ENCODE measurements at places on chromosomes 11 and 22. TPM values are rescaled to one million over a fixed set of nuclear protein-coding genes. Genes with fewer than 3 reads are reported as not detected.

- DNase-seq: no peak
Measured at GRCh38 chr11:112382561-112382960, 121.9 kb upstream of the PLET1 start.

GRCh38 chr22:50739279-50739691, 1.3 kb downstream of the ACR start:
- DNase-seq: peak; percentile 32

GRCh38 chr11:125939081-125939521, 6.7 kb upstream of the VSIG10L2 start:
- peak; percentile 57 for DNase-seq

DNA sequence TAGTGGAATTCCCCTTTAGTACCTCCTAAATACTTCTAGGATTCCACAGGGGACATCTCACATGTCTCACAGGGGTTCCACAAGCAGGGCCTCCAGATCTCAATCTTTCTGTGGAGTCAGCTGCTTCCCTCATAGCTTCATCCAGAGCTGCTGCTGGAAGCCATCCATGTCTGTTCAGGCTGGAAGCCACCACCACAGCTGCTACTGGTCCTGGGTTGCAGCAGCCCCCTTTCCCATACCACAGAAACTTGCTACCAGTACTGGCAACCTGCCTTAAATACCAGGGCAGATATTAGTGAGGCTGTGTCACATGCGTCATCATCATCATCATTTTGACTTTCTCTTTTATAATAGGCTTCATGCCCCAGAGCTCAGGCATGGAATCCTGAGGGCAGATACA, 242.7 kb upstream of the NCAM1 start:
- DNase-seq: no peak

DNA sequence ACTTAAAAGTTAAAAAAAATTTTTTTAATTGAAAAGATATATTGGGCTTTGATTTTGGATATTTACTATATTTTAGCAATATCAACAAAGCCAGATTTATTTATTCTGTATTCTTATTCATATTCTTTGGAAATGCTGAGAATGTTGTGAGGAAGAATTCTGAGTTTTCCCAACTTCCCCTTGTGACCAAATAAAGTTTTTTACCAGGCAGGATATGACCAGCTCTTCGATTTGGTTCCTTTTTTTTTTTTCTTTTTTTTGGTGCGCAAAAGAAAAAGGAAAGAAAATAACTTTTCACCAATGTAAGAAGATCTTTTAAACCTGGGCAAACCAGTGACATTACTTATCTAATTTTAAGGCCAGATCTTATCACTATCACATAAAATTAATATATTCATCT, 12.9 kb downstream of the TCP11L1 start:
- DNase-seq: no peak

GRCh38 chr11:132312701-132313111, 942.3 kb downstream of the NTM start:
- no peak for DNase-seq

DNA sequence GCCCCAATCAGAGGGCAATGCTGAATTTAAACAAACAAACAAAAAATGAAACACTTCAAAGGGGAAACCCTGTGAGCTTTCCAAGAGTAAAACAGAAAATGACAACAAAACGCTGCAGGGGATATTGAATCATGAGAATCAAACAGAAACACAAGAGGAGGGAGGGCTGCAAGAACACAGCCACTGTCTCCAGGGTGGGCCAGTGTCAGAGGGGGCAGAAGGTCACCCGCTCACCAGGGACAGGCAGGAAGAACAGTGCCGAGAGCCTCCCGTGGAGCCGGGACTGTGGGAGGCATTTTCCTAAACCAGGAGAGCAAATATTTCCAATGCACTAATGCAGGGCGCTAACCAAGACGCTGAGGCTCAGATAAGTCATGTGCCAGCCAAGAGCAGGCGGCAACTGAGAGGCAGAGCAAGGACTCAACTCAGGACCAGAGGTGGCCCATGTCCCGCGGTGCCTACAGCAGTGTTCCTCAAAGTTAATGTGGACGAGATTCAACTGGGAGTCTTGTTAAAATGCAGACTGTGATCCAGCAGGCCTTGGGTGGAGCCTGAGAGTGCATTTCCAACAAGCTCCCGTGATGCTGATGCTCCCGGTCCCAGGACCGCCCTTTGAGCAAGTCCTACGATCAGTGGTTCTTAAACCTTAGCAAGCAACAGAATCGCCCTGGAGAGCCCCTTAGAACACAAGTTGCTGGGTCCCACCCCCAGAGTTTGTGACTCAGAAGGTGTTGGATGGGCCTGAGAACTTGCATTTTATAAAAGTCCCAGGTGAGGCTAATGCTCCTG, 197.2 kb downstream of the TENM4 start:
- DNase-seq: no peak

DNA sequence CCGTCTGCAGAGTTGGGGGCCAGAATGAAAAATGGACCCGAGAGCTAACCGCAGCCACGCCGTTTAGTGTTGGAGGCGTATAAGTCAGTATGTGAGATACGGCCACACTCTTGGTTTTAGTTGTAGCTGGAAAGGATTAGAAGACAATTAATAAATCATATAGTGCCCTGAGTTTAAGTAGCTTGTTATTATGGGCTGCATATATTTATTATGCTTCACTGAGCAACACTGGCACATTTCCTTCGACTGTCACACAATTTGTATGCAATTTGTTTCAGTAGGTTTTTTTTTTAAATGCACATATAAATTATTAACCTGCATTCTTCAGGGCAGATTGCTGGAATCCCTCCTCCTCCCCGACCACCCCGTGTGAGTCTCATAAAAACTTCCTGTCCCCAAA, 56.9 kb downstream of the PKNOX2 start:
- no peak for DNase-seq

- no peak for DNase-seq
Measured at GRCh38 chr11:87374038-87374807, 336.5 kb downstream of the TMEM135 start.

GRCh38 chr22:40958299-40958698, 7.1 kb downstream of the RBX1 start:
- no peak for DNase-seq

- DNase-seq: no peak
Measured at GRCh38 chr22:31556627-31557203, 60.4 kb downstream of the SFI1 start.

GRCh38 chr11:66316849-66317251, at the start of gene CD248:
Gene CD248, minus strand, starts transcription at chr11:66317044. Its CDS starts 17 bp downstream, at chr11:66317027.
- no peak for DNase-seq

PRODH gene
- total RNA-seq: 8.0 TPM

OR51F1 gene
- not detected for total RNA-seq

MRGPRE gene
- total RNA-seq: not detected

NECTIN1 gene
- 4.0 TPM for total RNA-seq

SUSD2 gene
- total RNA-seq: 9.5 TPM

OVOL1 gene
- not detected for total RNA-seq

VPREB1 gene
- total RNA-seq: not detected

SYT13 gene
- total RNA-seq: 9.9 TPM

LDHAL6A gene
- total RNA-seq: not detected

KIRREL3 gene
- 0.51 TPM for total RNA-seq

Measured in right atrium auricular region (tissue), 2 donors.